Bronchial smooth muscle cell (primary cell): ENCODE measurements at places on chromosomes 2 and 18. TPM values are rescaled to one million over a fixed set of nuclear protein-coding genes. Genes with fewer than 3 reads are reported as not detected.

IL37 gene
- total RNA-seq = not detected in 2 replicates

PLGLB2 gene
- total RNA-seq = 0.63 and 0.77 TPM in 2 replicates

ST8SIA5 gene
- total RNA-seq = 0.16 TPM in 1 of 2 replicates, not detected in the other

TUBB8B gene
- total RNA-seq = not detected in 2 replicates

PSMD1 gene
- total RNA-seq = 119 and 141 TPM in 2 replicates

LBH gene
- total RNA-seq = 50.3 and 73.4 TPM in 2 replicates

DPY30 gene
- total RNA-seq = 58.0 and 68.9 TPM in 2 replicates

CD226 gene
- total RNA-seq = 0.16 and 0.34 TPM in 2 replicates

PJVK gene
- 3.3 and 3.4 TPM in 2 replicates for total RNA-seq

IL36G gene
- not detected in 2 replicates for total RNA-seq

ACVR1C gene
- total RNA-seq = 0.16 and 0.43 TPM in 2 replicates

DTNB gene
- total RNA-seq = 2.5 and 5.2 TPM in 2 replicates

ASPRV1 gene
- 0.32 and 0.43 TPM in 2 replicates for total RNA-seq

ABHD1 gene
- total RNA-seq = 0.16 TPM in 1 of 2 replicates, not detected in the other

OTOF gene
- total RNA-seq = under 0.01 TPM in 1 of 2 replicates, not detected in the other

UGT1A10 gene
- not detected in 2 replicates for total RNA-seq

RAB27B gene
- 0.52 and 38.5 TPM in 2 replicates for total RNA-seq

UPP2 gene
- total RNA-seq = 0.09 TPM in 1 of 2 replicates, not detected in the other

MRPL33 gene
- 30.0 and 67.8 TPM in 2 replicates for total RNA-seq

KLHL41 gene
- total RNA-seq = 2.5 and 16.7 TPM in 2 replicates

GALNT1 gene
- 32.9 and 47.8 TPM in 2 replicates for total RNA-seq

SRD5A2 gene
- not detected in 2 replicates for total RNA-seq

TUBA3E gene
- not detected in 2 replicates for total RNA-seq

SERPINB11 gene
- not detected in 2 replicates for total RNA-seq

RRM2 gene
- 1.9 and 3.2 TPM in 2 replicates for total RNA-seq
